Activated naive CD4-positive, alpha-beta T cell treated with anti-CD3 and anti-CD28 coated beads for 36 hours (primary cell): ENCODE measurements at places on chromosomes 6 and 20. TPM values are rescaled to one million over a fixed set of nuclear protein-coding genes. Genes with fewer than 3 reads are reported as not detected.

DNA sequence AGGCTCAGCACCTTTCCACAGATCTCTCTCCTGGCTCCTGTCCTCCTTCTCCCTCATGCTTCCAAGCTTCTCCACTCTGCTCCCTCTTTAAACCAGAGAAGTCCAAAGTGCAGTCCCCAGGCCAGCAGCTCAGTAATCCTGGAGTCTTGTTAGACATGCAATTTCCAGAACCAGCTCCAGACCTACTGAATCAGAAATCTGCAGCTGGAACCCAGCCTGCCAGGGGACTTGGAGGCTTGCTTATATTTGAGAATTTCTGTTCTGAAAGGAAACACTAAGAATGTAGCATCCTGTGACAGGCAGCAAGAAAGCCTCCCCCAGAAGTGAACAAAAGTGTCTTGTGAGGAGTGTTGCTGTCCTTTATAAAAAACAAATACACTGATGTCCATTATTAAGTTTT lies 438.1 kb downstream of the BCKDHB start:
- DNase-seq: no peak

DNA sequence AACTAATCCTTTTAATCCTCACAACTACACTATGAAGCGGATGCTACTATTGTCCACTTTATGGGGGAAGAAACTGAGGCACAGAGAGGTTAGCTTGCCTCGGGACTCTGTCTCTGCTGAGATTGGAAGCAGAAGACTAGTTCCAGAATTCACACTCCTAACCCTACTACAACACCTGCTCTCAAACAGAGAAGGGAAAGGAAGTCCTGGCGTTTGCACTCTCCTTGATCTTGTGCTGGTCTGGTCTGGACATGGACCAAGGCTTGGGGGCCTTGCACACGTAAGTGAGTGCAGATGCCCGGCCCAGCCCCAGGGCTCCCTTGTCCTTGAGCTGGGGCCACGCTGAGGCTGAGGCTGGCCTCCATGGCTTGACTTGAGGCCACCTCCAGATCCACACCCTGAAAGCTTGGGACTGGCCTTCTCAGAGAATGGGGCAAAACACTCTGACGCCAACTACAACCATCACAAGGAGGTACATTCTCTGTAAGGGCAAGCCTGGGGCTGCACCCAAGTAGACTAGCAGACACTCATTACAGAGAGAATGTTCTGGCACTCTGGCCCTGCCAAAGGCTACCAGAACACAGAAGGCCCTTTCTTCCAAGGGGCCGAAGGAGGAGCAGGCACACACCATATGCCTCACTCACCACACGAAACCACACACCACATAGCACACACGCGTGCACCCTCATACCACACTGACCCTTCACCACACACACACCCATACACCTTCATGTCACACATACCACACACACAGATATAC lies 33.3 kb upstream of the EZR start:
- DNase-seq: no peak

DNA sequence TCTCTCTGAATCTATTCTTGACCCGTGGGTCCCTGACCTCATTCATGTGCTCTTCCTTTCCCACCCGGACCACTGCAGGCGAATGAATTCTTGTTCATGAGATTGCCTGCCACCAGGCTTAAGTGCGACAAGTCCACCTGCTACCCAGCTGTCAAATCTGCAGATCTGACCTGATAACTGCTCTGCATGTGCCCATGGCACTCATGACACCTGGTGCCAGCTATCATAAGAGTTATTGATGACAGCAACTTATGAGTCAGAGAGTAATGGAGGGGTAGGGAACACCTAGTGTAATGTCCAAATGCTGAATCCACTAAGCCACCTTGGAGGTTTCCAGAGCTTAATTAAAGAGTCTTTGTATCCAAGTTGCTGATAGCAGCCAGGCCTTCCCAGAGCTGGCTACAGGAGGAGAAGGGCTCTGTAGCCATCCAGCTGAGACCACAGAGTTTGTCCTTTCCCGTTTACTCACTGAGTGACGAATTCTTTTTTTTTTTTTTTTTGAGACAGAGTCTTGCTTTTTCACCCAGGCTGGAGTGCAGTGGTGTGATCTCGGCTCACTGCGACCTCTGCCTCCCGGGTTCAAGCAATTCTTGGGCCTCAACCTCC lies 17.4 kb downstream of the SHLD1 start:
- no peak for DNase-seq

GRCh38 chr6:127971386-127971785 lies 70.5 kb upstream of the THEMIS start:
- no peak for DNase-seq

GRCh38 chr6:13354331-13355042 lies 26.1 kb upstream of the TBC1D7 start:
- no peak for DNase-seq

DNA sequence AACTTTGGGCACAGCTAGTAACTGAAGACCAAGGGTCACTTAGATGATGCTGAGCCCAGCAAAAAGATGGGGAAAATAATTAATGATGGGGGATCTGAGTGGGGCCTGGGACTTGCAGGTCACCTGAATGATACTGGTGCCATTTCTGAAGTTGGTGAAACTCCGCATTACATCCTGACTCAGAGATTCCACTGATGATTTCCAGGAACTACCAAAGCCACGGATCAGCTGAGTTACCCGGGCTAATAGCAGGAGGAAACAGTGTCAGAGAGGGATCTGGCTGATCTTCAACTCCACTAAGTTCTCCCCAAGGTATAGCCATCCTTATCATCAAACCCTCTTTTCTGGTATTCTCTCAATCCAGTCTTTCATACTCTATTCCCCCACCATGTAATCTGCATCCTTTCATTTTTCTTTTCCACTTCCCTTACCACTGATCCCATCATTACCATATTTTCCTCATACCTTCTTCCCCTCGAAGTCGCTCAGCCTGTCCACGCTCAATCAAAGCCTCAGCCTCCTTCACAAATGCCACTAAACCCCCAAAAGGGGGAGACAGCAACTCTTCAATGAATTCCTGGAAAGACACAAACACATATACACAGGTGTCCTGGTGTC lies 20.2 kb downstream of the VPS52 start:
- DNase-seq: no peak

DNA sequence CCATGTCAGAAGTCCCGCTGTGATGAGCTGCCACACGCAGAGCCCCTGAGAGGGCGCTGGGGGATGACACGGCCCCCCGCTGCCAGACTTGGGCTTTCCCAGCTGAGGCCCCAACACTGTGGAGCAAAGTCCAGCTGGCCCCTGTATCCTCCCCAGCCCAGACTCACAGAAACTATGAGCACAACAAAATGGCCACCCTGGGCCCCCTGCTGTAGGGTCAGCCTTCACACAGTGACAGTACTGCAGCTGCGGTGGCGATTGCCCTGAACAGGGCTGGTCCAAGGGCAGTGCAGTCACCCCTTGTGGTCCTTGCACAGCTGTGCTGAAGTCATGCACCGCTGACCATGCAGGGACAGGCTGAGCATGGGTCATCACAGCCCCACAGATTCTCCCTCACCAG lies 78.2 kb upstream of the CST7 start:
- no peak for DNase-seq

DNA sequence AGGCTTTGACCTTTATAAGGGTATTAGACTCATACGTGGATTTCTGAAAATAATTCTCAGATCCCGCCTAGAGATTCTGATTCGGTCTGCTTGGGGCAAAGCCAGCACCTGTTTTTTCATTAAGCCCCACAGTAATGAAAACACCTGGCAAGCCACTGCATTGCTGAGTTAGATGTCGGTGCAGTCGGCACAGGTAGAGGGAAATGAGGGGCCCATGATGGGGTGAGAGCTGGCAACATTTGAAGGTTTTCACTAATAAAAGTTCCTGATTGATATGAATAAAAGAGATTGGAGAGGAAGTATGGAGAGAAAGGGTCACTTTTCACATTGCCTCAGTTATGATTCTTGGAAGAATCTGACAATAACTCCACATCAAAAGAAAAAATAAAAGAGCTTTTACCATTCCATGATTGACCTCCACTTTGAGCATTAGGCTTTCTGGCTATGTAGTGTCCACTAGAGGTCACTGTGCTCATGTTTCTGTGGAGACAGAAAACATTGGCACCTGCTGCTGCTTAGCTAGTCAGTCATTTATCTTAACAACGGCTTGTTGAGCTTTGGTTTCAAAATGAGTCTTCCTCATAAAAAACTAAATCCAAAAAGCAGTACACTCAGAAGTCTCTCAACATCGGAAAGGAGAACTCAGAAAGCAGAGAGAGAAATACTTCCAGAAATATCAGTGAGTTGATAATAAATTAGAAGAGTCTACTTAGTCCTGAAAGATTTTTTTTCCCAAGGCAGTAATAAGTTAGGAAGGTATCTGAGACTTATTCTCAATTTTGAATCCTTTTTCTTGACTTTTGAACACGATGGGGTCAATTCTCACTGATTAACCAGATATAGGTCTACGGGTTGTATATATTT lies 53.3 kb upstream of the KLHL31 start:
- peak; percentile 46 for DNase-seq

DNA sequence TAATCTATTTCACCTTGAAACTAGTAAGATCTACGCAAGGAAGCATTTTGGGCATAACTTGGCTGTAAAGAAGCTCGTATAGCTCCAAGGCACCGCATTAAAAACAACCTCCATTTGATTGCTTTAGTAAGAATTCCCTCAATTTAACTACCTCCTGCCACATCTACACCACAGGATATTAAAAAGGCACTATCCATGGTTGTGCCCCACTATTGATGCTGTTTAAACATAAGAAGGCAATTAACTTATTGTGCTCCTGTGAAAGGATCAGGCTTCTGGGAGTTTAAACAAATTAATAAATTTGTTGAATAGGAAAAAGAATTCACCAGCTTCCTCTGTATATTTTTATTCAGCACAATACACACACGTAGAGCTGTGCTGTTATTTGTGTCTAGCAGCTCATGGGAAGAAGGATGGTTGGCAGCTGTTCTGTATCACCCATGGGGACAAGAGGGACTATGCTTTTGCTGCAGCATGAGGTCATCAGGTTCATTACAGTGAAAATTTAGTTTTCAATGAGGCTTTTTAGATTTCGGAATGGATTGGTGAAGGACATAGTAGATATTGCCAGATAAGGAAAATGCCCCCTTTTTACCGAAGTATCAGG lies 513.3 kb downstream of the HAO1 start:
- DNase-seq: no peak

GRCh38 chr20:34190679-34191090 lies 50.5 kb upstream of the ASIP start:
- peak; percentile 71 for DNase-seq

GRCh38 chr6:19613678-19614077 lies 223.5 kb upstream of the ID4 start:
- DNase-seq: no peak

DNA sequence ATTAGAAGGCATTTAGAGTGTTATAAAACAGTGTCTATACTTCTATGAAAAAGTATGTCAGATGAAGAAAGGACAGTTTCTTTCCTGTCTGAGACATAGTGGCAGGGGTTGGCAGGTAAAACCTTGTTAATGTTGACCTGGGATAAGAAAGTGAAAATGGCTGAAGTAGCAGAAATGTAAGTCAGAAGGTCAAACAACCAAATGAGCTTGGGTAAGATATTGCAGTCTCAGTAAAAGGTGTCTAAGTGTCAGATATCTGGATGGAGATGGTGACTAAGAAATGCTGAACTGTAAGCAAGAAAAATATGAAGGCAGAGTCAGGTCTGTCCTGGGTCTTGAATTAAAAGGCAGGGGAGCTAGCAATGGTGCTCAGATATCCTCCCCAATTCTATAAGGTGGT lies 400.3 kb downstream of the CD109 start:
- DNase-seq: no peak

DNA sequence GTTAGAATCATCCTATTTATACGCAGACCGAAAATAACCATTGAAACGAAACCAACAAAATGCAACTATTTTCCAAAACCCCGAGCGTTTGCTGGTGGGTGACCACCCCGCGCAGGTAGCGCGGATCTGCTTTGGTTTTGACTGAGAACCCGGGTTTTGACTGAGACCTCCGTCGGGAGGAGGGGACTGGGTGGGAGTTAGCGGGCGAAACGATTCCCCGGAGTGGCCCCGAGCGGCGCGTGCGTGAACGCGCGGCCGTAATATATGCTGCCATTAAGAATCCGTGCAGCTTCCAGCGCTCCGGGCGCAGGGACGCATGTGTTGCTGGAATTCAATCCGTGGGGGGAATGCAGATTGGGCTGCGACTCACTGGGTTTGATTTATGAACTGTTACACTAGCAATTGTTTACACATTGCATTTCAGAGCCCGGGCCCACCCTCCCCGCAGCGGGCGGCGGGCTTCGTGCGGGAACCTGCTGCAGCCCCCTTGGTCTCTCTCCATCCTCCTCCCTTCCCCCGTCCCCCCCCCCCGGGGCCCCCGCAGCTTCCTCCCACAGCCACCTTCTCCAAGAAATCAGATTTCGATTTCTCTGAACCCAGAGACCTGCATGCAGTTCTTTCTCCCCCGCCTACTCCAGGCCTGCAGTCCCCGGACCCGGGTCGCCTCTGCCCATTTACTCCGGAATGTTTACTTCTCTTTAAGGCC lies 9.9 kb downstream of the NRN1 start:
- no peak for DNase-seq

- no peak for DNase-seq
Measured at GRCh38 chr6:146258206-146258605, 229.3 kb downstream of the GRM1 start.

DNA sequence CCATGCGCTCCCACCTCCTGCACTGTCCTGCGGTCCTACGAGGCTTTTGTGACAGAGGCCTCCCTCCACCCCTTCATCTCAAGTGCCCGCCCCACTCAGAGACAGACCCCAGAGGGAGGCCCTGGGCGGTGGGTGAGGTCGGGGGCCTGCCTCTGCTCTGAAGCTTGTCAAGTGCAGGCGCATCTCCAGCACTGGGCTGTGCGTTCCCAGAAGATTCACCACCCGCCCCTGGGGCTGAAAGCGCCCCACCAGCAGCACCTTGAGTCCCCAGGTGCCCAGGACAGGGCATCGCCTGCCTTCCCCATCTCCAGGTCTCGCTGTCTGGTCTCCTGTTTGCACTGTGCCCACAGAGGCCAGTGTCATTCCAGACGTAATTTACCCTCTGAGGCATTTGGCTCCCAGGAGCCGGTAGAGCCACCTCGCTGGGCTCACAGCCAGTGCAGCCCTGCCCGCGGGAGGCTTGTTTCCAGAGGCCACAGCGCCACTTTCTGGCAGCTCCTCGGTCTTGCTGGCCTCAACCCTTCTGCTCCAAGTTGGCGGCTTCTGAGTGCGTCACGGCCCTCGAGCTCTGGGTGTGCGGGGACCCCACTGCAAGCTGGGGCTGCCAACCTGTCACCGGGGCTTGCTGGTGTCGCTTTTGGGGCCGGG lies 191.1 kb downstream of the TAF4 start:
- DNase-seq: peak; percentile 19

DNA sequence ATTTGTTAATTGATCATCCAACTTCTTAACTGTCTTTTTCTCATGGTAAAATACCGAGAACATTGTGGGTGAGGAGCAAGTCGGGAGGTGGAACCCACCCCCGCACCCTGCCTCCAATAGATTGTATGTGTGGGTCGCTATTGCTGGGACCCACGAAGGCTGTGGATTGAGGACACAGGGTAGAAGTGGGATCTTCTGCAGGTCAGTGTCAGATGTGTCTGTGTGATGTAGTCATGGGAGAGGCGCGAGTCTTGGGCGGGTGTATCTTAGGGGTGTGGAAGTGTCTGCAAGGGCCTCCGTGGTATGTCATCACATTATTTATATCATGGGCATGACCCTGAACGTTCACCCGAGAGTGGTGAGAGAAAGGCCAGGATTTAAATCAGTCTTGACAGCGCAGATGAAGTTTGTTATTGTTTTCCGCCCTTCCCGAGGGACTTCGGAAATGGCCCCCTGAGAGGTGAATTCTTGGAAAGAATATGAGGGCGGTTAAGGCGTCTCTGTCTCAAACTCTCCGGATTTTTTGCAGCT lies 472 bp upstream of the PAQR8 start:
- peak; percentile 39 for DNase-seq

- DNase-seq: peak; percentile 40
Measured at GRCh38 chr6:42452171-42453030, 675 bp upstream of the TRERF1 start.

Gene KIAA1755
- not detected for total RNA-seq

Gene PRSS16
- total RNA-seq: 1.4 TPM

Gene SLC35D3
- not detected for total RNA-seq
